ENCODE measurements at places on chromosomes 1 and 21. TPM values are rescaled to one million over a fixed set of nuclear protein-coding genes. Genes with fewer than 3 reads are reported as not detected.

TMEM125 gene
- total RNA-seq, result not detected

GOLT1A gene
- not detected for total RNA-seq

FMO2 gene
- total RNA-seq, result not detected

OR2W3 gene
- 4.0 TPM for total RNA-seq

- DNase-seq, result no peak
Measured at GRCh38 chr1:202266061-202266765, 72.6 kb downstream of the LGR6 start.

MUL1 gene
- 14.3 TPM for total RNA-seq

Measured in MG63 (cell line).